ENCODE measurements at places on chromosomes 3 and 15. TPM values are rescaled to one million over a fixed set of nuclear protein-coding genes. Genes with fewer than 3 reads are reported as not detected.

DNA sequence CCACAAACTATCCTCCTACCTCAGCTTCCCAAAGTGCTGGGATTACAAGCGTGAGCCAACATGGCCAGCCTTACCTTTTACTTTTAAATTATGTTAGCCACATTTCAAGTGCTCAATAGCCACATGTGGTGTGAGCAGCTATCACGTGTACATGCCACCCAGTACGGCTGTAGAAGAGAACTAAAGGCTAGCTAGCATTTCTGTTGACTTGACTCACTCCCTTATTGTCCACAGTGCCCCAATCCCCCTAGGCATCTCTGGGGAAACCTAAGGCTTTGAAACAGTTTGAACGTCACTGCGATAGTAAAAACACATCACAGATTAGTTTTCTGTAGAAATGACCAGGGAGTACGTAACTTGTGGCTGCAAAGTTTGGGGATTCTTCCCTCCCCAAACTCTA is 12.0 kb downstream of the C15orf40 start:
- DNase-seq = no peak

GRCh38 chr3:134326760-134327593 is 47.3 kb downstream of the AMOTL2 start:
- no peak for DNase-seq

DNA sequence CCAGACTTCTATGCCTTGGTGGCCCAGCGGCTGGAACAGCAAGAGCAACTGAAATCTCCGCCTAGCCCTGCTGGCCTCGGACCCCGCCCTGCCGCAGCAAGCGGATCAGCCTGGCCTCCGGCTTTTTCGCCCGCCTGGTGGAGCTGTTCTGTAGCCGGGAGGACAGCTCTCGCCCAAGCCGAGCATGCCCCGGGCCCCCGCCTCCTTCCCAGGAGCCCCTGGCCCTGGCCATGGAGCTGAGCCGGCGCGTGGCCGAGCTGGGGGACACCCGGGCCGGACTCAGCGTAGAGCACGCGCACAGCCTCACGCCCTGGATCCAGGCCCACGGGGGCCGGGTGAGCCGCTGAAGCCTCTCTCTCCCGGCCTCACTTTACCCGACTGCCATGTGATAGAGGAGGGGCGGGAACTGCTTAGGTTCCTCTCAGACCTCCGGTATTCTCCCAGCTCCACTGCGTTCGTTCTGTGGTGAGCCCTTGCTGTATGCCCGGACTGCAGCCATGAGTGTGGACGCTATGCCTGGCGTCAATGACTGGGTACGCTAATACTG is 24.1 kb upstream of the MRPL3 start:
- DNase-seq = no peak

CHRM5 gene
- total RNA-seq = not detected

- DNase-seq = no peak
These were observed 131.6 kb upstream of the HACD2 start for GRCh38 chr3:123716411-123716810.

COL8A1 gene
- total RNA-seq = 145 TPM
